T-helper 9 cell (primary cell): ENCODE measurements at places on chromosomes 13 and 19.

- DNase-seq = no peak
These were observed 303.6 kb upstream of the PRR20A start for GRCh38 chr13:56837161-56837560.

GRCh38 chr19:48907671-48908070 lies 7.6 kb downstream of the NUCB1 start:
- DNase-seq = no peak

DNA sequence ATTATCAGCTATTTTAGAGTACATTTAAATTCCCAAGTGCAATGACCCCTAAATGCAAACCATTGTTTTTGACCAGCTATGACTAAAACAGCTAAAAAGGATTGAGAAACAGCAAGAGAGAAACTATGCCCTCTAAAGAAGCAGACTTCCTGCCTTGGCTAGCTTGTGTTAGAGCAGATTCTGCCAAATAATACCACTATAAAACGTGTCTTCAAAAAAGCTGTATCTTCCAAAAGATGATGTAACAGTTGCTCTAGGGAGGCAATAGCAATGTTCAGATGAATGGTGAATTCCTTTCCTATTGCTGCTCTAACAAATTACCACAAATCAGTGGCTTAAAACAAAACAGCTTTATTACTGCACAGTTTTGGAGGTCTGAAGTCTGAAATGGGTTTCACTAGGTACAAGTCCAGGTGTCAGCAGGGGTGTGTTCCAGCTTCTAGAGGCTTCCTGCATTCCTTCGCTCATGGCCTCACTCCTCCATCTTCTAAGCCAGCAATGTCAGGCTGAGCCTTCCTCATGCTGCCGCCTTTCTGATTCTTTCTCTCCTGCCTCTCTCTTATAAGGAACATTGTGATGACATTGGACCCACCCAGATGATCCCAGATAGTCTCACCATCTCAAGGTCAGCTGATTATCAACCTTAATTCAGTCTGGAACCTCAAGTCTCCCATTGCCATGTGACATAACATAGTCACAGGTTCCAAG lies 84.5 kb downstream of the LRRC63 start:
- no peak for DNase-seq

- no peak for DNase-seq
These were observed 620.9 kb upstream of the KLF12 start for GRCh38 chr13:74755065-74755464.

DNA sequence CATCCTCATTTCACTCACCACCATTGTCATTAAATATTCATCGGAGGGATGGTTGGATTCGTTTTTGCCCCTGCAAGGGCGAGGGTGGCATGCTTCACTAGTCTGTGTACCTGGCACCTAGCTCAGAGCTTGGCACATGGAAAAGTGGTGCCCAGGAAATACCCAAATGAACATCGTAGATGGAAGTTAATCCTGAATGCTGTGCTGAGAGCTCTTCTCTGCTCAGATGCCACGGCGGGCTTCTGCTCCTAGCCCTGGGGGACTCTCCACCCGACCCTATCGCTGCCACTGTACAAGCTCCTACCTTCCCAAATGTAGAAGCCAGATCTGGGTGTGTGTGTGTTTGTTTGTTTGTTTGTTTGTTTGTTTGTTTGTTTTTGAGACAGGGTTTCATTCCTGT lies 113.0 kb upstream of the ZNF507 start:
- DNase-seq = no peak

DNA sequence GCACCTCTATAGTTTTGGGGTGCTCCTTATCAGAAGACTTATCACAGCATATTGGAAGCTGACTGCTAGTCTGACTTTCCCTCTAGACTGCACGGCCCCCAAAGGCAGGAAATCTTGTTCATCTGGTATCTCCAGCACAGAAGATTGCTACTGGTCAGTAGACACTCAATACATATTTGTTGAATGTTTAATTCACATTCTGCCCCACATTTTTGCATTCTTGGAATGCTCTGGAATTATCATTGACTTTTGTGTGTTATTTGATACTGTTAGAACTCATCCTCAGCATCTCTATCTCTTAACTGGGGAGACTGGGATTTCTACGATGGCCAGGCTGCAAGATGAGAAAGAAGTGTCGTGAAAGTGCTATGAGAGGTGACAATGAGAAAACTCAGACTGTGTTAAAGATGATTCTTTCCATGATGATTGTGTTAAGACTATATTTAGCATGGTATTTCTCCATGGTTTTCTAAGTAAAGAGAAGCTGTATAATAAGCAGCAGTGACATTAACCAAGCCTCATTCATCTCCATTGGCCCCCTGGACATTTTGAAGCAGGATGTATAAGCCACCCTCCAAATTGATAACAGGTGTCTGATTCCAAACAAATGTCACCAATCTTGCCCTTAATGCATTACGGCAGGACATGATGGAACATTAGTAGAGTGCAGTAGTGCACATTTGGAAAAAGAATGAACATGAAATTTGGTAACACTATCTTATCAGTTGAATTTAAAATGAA lies 440.9 kb downstream of the RFC3 start:
- no peak for DNase-seq

DNA sequence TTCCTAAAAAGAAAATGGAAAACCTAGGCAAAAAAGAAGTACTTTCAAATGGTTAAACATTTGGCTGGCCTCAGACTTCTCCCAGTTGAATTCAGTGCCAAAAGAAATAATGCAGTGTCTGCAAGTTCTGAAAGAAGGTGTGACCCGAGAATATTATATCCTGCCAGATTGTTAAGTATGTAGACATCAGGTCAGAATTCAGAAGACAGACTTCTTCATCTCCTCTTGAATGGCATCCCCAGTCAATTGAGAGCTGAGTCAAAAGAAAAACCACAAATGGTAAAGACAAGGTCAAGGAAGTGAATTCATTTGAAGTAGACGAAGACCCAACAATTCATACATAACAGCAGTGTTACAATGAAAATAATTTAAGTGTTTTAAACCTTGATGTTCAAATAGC lies 194.5 kb downstream of the NBEA start:
- DNase-seq = no peak

- peak; percentile 66 for DNase-seq
These were observed 647 bp upstream of the KLF12 start for GRCh38 chr13:74134777-74135325.

- DNase-seq = no peak
These were observed 108.7 kb upstream of the UBL3 start for GRCh38 chr13:29959086-29959485.

DNA sequence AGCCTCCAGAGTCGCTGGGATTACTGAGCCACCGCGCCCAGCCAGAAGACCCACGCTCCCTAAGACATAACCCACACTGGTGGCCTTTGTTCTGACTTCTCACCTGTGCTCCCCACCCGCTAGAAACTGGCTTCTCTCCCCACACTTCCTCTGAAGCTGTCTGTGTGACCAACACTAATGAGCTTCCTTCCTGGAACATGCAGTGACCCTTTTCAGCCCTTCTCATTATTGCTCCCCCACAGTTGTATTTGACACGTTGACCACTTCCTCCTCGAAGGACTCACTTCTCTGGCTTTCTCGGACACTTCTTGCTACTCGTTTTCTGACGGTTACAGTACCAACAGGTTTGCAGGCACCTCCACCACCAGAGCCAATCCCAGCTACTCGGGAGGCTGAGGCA lies 10.9 kb downstream of the NCR1 start:
- DNase-seq = no peak

GRCh38 chr13:108095036-108095435 lies 120.3 kb downstream of the LIG4 start:
- DNase-seq = no peak

- no peak for DNase-seq
These were observed 1.5 kb upstream of the TMEM145 start for GRCh38 chr19:42311657-42312056.

DNA sequence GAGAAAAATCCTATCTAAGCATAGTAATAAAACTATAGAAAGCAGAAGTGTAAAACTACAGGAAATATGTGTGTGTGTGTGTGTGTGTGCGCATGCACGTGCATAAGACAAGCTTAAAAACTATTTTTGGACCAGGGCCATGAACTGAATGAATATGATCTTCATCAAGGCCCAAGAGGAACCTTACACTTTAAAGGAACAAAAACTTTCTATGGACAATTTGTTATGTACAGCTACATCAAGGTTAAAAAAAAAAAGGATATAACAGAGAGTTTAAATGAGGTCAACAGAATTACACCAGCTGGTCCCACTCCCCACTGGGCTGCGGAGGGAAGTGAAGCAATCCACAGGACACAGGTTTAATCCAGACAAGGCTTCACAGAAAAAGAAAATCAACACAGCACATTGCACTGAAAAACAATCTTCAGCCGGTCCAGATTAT lies 151.1 kb downstream of the LHFPL6 start:
- DNase-seq = no peak

DNA sequence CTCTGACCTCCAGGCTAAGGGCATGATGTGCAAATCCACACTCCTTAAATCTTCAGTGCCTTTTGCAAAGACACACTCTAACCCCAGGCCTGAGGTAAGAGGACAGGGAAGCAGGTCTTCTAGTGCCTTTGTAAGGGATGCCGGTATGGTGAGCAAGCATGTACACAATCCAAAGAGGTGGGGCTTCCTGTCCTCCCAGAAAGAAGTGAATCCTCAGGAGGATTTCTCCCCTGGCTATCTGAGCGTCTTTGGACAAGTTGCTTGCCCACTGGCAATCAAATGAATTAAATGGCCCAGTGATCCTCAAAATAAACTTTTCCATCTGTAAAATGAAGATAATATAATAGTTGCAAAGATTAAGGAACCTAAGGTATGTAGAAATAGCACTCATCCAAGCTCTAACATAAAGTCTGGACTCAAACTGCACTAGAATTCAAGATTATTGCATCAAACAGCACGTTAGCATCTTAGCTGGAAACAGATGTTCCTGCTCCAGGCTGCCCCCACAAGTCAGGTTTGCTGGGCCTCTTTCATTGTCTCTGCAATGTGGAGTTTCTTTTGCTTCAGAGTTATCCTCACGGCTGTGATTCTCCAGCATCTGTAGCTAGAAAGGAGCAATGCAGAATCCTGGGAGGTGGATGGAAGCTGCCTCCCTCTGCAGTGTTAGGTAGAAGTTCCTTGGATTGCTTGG lies 249.6 kb downstream of the TSHZ3 start:
- DNase-seq = no peak

DNA sequence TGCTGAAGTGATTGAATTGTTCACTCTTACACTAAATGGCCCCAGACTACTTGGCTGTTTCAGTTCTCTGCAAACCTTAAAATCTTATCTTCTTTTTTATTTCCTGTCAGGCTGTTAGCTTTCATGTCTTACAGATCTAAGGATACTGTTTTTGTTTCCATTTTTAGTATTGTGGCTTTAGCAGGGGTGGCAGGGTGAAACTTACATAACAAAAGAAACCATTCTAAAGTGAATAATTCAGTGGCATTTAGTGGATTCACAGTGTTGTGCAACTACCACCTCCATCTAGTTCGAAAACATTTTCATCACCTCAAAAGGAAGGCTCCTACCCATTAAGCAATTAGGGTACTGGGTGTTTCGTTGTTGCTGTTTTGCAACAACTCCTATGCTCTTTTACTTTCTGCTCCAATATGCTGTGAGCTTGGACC lies 19.8 kb downstream of the TMEM272 start:
- no peak for DNase-seq

DNA sequence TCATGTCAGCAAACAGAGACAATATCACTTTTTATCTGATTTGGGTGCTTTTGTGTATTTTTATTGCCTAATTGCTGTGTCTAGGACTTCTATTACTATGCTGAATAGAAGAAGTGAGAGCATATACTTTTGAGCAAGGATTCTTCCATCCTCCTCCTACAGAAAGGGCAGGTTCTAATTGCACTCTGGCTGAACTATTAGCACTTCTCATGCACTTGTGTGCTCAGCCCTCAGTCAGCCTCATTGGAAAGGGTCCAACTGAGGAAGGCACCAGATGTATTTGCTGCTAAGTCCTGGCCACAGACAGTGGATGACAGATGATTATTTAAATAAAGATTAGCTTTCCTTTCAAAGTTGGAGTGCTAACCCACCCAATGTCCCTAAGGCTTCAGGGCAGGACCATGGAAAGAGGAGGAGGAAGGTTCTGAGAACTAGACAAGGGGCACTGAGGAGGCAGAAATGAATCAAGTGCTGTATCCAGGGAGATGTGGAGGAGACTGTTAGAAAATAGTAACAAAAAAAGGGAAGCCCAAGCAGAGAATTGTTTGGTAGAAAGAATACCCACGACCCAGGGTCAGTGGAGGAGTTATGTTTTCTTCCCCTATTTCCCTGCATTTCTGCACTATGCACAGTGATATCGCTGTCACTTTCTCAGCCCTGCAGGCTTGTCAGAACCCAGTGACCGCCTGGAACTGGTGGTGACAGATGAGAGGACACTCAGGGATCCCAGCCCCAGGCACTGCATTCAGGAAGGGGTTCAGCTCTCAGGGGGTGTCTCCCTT lies 8.0 kb downstream of the LILRB4 start:
- DNase-seq = no peak

- DNase-seq = no peak
These were observed 22.6 kb downstream of the KLHL26 start for GRCh38 chr19:18659281-18660050.

GRCh38 chr19:52785506-52785905 lies 1.1 kb downstream of the ZNF600 start:
- no peak for DNase-seq

GRCh38 chr13:26052337-26052736 lies 521 bp upstream of the SHISA2 start:
- no peak for DNase-seq

- no peak for DNase-seq
These were observed 49.4 kb downstream of the GPR12 start for GRCh38 chr13:26711211-26711610.

DNA sequence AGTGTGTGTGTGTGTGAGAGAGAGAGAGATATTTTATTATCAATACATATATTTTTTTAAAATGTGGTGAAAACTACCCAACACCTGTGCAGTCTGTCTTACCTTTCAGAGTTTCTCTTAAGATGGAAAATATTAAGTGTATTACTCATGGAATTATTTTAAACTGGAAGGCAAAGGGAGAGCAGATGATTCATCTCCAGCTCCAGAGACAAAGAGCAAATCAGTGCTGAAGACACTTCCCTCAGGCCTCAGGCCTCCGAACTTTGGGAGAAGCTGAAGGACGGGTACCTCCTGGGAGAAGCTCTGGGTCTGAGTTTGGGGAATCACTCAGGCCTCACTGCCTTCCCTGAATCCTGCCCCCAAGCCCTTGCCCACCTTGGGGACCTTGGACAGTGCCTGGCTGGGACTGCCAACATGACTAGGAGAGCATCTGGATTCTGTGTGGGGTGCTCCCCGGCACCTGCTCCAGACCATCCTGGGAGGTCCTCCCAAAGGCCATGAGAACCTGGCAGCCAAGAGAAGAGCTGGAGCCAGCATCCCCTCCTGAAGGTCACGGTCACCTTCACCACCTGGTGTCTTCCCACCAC lies 170.4 kb upstream of the UBL3 start:
- DNase-seq = no peak

GRCh38 chr19:33515921-33516320 lies 5.7 kb downstream of the PEPD start:
- no peak for DNase-seq

DNA sequence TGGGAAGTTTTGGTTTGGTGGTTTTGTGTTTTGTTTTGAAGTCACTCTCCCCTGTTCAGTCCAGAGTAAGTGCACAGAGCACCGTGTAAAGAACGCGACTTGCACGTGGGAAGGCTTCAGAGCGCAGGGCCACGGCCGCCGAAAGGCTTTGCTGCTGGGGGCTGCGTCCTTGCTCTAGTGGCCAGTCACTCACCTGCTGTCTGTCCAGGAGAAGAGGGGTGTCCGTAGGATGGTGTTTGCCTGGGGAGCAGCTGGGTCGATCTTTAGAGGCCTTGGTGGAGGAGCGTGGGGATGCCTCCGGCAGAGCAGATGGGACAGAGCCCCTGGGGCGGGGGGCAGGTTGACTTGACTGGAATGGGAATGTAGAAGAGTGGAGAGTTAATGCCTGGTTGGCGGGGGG lies 116.6 kb upstream of the MCF2L start:
- DNase-seq = no peak
